ENCODE measurements at places on chromosomes 16 and 17.

DNA sequence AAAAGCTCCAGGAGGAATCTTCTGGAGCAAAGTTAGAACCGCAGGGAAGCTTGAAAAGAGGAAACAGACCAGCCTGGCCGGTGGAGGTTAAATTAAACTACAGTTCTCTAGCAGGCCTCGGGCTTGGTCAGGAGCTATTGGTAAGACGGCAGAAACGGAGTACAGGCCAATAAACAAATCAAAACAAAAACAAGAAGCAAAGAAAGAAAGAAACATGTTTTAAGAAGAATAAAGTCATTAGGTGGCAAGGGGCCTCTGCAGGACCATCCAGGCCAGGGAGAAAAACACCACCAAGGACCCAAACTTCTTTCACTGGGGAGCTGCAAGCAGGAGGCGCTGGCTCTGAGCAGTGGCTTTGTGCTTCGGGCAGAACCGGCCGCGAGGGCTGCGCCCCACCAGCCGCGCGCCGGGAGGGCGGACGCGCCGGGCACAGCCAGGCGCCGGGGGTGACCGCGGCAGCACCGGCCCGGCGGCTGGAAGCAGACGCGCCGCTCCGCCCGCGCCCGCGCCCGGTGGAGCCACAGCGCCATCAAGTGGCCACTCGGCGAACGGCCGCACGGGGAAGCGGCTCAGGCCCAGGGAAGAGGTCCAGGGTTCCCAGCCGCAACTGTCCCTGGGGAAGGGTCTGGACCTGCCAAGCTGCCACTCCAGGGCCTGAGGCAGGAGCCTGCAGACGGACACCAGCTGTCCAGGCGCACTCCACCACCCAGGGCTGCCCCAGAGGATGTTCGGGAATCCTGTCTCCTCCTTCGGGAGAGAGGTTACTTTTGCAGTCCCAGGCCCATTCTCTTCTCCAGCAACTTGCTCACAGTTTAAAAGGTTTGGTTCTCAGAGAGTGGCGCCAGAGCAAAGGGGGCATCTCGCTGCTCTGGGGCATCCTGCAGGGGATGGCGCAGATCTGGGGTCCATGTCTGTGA lies 419.4 kb downstream of the SOX9 start:
- DNase-seq, result no peak

- no peak for DNase-seq
Observed at GRCh38 chr17:11388054-11388453, 147.0 kb downstream of the SHISA6 start.

GRCh38 chr17:80104321-80104955 lies 3.1 kb downstream of the GAA start:
- no peak for DNase-seq

DNA sequence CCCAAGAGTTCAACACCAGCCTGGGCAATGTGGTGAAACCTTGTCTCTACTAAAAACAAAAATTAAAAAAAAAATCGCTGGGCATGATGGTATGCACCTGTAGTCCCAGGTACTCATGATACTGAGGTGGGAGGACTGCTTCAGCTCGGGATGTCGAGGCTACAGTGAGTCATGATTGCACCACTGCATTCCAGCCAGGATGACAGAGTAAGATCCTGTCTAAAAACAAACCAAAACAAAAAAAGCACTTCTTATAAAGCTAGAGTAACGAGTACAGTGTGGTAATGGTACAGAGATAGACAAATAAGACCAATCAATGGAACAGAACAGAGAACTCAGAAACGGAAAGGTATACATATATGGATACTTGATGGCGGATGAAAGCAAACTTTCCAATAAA lies 4.4 kb downstream of the NSMCE1 start:
- DNase-seq, result no peak

GRCh38 chr17:33873201-33873617 lies 381.9 kb upstream of the CCL2 start:
- DNase-seq, result no peak

DNA sequence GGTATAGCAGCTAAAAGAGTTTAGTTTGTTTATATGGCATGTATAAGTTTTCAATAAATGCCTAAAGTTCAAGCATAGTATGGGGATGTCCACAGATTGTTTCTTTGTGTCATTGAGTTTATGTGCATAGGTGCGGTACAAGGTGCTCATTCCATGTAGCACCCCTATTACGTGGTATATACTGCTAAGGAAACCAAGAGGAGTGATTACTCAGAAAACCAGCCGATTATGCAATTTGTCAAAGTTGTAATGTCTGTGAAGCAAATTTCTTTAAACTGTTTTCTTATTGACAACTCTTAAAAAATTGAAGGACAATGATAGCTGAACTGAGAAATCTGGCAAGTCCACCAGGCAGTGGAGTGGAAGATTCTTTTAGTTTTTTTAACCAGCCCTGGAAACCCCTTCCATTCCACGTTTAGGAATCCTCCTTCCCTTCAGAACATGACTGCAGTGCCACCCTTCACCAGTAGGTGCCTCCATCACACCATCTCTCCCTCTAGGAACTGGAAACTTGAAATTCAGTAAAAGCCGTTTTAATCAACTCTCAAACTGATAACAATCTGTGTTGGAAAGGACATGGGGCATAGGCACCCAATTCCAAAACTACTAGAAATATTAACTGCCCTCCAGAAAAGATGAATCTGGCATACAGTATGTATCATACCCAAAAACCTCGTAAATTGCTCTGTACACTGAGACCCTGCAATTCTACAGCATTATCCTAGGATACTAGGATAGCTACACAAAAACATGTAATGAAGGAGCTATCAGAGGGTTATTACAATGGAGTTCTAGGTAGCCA lies 43.5 kb downstream of the REXO5 start:
- no peak for DNase-seq

DNA sequence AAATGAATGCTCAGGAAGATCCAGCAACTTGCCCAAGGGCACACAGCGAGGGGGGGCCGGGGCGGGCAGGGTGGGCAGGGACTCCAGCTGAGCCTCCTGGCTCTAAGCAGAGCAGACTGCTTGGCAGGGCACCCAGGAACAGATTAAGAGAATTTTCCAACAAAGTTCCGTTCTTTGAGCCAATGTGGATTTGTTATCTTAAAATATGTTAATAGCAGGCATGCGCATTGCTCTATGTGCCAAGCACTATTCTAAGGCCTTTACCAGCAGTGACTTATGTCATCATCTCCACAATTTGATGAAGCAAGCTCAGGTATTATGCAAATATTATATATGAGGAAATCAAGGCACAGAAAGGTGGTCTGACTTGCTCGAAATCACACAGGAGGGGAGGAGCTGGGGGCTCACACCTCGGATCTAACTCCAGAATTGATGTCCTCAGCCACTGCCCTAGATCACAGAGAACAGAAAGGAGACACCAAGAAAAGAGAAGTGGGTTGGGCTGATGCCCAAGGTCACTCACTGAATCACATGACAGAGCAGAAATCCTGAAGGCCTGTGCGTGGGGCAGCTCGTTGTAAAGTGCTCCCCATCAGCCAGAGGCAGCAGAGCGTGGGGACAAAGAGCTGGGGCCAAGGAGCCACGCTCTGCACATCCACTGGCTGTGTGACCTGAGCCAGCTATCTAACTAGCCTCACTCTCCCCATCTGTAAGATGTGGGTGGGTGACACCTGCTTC lies 23.2 kb upstream of the MEAK7 start:
- DNase-seq, result no peak

- DNase-seq, result no peak
Observed at GRCh38 chr16:87713451-87714229, 52.1 kb downstream of the KLHDC4 start.

- no peak for DNase-seq
Observed at GRCh38 chr16:83797013-83797412, 10.8 kb upstream of the HSBP1 start.

DNA sequence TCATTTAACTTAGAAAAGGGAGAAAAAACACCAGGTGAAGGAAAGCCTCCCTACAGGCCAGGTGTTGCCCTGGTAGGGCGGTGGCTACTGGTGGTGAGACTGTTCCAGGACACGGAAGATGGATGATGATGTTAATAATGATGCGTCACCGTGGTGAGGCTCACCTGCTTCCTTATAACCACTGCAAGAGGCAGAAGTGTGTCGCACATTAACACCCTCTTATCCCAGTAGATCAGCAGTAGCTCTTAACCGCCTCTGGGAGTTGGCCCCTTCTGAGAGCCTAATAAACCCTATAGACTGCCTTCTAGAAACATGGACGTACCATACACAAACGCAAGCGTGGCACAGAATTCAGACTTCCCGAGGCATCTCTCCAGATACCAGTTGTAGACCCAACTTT lies 7.8 kb downstream of the BFAR start:
- no peak for DNase-seq

- no peak for DNase-seq
Observed at GRCh38 chr17:8413938-8414337, 16.3 kb upstream of the RNF222 start.

DNA sequence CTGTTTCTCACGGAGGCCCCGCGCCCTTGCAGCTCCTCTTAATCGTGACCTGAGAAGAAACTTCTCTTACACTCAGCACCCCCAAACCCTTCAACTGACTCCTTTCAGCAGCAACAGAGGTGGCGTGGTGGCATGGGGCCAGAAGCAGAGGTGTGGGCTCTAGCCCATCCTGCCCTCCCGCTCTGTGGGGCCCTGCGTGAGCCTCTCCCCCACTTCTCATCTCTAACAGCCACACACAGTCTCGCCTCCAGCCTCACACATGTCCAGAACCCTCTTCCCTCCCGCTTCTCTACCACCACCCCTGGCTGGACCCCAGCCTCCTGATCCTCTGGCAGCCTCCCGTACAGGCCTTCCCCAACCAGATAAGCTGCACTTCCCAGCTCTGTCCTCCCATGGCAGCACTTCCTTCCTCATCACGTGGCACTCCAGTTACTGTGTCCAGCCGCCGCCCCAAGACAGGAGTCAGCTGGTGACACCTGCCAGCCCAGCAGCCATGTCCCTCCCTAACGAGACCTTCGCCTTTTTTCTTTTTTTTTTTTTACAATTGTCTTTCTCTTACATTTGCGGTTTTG lies 30.5 kb downstream of the NSMCE1 start:
- DNase-seq, result no peak

- DNase-seq, result no peak
Observed at GRCh38 chr17:6163612-6164333, 93.6 kb downstream of the WSCD1 start.

DNA sequence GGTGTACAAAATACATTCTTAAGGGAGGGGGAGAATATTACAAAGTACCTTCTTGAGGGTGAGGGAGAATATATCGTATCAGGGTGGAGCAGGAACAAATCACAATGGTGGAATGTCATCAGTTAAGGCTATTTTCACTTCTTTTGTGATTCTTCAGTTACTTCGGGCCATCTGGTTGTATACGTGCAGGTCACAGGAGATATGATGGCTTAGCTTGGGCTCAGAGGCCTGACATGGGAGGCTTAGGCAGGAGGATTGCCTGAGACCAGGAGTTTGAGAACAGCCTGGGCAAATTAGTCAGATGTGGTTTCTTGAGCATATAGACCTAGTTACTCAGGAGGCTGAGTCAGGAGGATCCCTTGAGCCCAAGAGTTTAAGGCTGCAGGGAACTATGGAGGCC lies 13.1 kb downstream of the ODAD4 start:
- no peak for DNase-seq

DNA sequence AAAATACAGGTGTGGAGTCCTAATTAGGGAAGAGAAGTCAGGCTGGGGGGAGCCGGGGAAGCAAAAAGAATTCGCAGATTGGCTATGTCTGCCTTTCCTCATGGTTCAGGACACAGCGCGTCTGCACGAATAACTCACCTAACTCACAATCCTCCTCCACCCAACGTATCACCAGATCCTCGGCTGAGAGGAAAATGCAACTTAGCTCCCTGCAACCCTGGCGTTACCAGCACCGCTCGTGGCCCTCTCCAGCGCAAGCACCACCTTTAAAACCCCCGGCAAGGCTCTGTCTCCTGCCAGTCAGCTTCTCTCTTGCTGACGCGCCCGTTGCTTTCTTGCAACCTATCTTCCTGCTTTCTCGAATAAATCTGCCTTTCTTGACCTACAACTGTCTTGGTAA lies 49.8 kb upstream of the METRNL start:
- DNase-seq, result no peak

- no peak for DNase-seq
Observed at GRCh38 chr16:521381-522210, 5.9 kb upstream of the CAPN15 start.

DNA sequence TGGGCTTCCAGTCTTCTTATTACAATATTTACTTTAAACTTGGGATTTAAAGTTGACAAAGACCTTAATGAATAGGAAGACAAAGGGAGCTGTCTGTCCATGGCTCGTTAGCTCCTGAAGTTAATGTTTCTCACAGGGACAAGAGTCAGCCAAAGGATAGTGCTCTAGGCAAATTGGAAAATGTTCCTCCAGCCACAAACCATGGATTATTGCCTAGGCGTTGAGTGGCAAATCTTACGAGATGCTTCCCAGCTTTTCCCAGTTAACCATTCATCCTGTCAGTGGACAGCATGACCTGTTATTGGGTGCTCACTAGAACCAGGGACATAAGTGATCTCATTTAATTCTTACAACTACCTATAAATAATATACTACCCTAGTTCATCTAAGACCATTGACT lies 3.6 kb downstream of the TEX2 start:
- DNase-seq, result no peak

GRCh38 chr17:62871291-62871690 lies 63.2 kb upstream of the MARCHF10 start:
- no peak for DNase-seq

DNA sequence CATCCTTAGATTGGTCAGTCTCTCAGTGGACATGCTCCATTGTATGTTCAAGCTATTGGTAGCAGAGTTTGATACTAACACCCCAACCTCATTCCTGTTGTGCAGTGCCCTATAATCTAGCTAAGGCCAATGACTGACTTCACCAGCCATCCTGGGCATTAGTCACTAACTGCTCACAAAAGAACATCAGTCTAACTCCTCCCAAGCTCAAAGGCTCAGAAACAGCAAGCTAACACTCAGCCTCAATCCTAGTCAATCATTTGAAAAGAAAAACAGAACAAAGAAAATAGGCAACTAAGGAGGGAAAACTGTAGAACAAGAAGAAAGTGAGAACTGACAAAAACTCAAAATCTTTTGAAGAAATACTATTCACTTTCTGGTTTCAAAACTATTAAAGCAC lies 199.1 kb upstream of the C17orf78 start:
- DNase-seq, result no peak

DNA sequence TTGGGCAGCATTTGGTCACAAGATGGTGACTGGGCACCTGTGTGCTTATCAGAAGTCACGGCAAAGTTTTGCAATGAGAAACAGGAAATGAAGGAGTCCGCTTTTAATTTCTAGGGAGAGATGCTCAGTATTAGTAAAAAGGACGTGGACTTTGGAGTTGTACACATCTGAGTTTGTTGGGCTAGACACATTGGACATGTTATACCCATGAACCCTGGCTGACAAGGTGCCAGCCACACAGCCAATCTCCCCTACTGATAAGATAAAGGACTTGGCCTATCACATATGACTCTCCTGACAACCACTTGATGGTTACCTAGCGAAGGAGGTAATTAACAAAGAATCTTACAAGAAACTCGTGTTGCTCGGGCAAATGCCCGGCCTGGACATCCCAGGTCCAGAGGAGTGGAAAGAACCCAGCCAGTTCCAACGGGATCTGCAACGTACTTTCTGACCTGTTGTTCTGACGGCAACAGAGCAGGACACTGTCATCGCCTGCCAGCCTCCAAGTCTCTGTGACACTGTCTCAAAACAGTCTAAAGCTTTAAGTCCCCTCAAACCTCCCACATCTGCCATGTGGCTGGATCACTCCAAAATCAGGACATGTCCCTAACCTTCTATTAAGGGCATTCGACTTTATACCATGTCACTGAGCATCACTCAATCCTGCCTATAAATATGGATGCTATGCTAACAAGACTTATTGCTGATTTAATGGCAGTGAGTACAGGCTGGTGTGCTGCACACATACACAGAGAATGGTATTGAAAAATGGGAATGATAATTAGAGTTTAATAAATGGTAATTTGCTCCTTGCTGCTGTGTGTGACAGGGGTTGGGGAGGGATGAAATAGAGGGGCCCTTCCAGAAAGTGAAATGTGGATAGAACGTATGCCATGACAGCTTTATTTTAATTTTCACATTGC lies 47.6 kb upstream of the LYRM9 start:
- DNase-seq, result no peak
